ENCODE measurements at places on chromosomes 11 and 22. TPM values are rescaled to one million over a fixed set of nuclear protein-coding genes. Genes with fewer than 3 reads are reported as not detected.

The ABTB2 gene
- polyA plus RNA-seq: 5.4 TPM

The KCNQ1 gene
- 1.8 TPM for polyA plus RNA-seq

The LARGE2 gene
- 0.37 TPM for polyA plus RNA-seq

The SCARF2 gene
- polyA plus RNA-seq: not detected

The GLYAT gene
- polyA plus RNA-seq: 0.22 TPM

The KRTAP5-2 gene
- not detected for polyA plus RNA-seq

The C11orf16 gene
- polyA plus RNA-seq: not detected

The MS4A6E gene
- polyA plus RNA-seq: not detected

Data from muscle of arm (tissue), 14 donors.